ENCODE measurements at places on chromosomes 16 and 17.
A peak's percentile ranks its signal among the peaks of the same experiment; 100 is the strongest.

DNA sequence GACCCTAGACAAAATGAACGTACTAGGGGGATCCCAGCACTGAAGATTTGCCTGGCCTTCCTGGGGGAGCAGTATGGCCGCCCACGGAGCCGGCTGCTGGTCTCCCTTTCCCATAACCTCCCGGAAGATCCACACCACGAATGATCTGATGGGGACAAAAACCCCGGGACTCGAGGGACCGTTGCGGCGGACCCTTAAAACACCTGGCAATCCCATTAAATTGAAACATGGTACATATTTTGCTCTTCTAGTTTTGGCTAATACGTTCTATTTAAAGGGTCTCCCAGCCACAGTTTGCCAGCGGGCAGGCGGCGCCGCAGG lies 45.2 kb upstream of the LCMT1 start:
- DNase-seq = no peak

DNA sequence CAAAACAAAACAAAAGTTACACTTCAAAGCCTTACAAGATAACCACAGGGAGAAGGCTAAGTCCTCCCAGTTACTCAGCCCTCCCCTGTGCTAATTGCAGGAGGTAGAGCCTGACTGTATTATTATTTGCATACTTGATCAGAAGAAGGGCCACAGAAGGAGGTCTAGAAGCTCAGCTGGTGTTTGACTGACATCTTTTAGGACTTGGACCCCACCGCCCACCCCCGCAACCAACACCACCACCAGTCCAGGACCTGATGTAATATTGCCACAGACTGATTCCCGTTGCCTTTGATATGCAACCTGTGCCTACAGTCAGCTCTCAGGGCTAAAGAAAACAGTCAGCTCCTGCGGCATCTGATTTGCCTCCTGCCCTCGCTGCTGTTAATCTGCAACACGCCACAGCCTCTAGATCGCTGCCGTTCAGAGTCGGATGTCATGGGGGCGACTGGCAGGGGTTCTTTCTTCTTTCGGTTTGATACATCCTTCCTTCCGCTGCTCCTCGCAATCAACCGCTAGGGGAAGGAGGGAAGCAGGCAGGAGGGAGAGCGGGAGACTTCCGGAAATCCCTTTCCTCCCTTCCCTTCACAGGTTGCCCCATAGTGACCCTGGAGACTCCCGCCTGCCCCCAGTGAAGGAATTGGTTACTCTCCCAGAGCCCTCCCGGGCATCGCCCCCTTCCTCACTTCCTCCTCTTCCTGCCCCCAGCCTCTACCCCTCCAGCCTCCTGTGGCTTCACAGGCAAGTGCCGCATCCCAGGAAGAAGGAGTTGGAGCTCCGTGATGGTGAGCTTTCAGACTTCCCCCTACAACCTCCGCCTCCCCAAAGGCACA lies 90.5 kb upstream of the SOX9 start:
- no peak for DNase-seq

GRCh38 chr17:82705756-82706155 lies 7.3 kb upstream of the RAB40B start:
- DNase-seq = no peak

DNA sequence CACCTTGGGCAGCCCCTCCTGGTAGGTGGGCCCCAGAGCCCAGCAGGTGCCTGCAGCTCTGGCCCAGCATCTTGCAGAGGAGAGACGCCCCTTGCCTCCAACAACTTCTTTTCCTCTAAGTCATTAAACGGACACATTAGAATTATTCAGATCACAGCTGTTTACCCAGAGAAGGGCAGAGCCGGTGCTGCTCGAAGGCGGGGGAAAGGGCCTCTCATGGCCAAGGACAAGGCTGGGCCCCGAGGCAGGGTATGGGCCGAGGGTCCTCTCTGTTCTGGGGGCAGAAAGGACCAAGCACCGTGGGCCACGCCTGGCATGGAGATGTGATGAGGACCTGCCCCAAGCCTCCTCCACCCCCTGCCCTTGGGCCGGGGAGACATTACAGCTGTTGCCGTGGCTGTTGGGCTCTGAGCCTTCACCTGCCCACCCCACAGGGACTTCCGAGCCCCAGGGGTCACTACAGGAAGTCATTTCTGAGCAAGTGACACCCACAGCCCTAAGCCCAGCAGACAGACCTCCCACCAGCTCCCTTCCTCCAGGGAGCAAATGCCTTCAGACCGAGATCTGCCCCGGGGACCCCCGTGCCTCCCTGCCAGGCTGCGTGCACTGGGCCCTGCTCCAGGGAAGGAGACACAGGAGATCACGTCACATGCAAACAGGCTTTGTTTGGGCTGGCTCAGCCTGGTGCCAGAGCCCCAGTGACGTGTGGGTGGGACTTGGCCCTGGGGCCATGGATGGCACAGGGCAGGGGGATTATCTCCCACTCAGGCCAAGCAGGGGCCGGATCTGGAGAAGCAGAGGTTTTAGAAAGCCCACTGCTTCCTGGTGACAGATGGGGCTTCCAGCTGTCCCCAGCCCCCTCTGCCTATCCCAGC lies 699 bp upstream of the PVALEF start:
- DNase-seq = peak; percentile 99

GRCh38 chr16:66902648-66903543 lies 15.8 kb downstream of the CDH16 start:
- peak; percentile 50 for DNase-seq

- peak; percentile 81 for DNase-seq
Measured at GRCh38 chr17:73394512-73395450, 83.0 kb upstream of the CDC42EP4 start.

DNA sequence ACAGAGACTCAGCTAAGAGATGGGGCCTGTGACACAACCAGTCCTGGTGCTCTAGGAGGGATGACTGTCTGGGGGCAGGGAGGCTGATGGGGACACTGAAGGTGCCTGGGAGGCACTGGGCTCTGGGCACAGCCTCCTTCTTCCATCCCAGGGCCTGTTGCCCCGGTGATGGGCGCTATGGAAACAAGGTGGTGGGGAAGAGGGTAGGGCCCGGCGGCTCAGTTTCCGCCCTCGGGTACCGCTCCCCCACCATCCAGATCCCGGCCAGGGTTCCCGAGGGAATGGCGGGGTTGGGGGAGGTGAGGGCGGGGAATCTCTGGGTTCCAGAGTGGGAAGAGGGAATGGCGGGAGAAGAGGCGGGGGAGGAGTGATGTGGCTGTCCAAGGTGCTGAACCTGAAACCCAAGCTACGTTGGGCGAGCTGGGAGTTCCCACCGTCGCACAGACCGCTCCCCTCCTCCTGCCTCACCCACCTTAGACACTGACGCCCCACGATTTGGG lies 981 bp downstream of the KCNH4 start:
- peak; percentile 63 for DNase-seq

DNA sequence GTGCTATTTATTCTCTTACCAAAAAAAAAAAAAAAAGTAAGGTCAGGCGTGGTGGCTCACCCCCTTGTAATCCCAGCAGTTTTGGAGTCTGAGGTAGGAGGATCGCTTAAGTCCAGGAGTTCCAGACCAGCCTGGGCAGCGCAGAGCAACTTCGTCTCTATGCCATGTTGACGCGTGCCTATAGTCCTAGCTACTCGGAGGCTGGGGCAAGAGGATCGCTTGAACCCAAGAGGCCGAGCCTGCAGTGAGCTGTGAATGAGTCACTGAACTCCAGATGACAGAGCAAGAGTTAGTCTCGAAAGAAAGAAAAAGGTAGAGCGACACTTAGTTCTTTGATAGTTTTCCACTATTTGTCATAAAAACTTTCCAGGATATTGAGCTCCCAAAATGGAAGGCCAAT lies 1.4 kb upstream of the TENT4B start:
- DNase-seq = no peak

- DNase-seq = no peak
Measured at GRCh38 chr16:11168386-11169051, 87.5 kb downstream of the SOCS1 start.

DNA sequence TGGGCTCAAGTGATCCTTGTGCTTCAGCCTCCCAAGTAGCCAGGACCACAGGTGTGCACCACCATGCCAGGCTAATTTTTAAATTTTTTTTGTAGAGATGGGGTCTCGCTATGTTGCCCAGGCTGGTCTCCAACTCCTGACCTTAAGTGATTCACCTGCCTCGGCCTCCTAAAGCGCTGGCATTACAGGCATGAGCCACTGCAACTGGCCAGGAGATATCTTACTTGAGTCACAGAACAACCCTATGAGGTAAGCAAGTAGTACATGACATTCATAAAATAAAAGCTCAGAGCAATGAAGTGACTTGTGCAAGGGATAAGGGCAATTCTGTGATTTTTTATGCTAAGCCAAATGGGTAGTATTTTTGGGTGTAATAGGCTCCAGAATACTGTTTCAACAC lies 57.3 kb downstream of the CDC27 start:
- DNase-seq = no peak

DNA sequence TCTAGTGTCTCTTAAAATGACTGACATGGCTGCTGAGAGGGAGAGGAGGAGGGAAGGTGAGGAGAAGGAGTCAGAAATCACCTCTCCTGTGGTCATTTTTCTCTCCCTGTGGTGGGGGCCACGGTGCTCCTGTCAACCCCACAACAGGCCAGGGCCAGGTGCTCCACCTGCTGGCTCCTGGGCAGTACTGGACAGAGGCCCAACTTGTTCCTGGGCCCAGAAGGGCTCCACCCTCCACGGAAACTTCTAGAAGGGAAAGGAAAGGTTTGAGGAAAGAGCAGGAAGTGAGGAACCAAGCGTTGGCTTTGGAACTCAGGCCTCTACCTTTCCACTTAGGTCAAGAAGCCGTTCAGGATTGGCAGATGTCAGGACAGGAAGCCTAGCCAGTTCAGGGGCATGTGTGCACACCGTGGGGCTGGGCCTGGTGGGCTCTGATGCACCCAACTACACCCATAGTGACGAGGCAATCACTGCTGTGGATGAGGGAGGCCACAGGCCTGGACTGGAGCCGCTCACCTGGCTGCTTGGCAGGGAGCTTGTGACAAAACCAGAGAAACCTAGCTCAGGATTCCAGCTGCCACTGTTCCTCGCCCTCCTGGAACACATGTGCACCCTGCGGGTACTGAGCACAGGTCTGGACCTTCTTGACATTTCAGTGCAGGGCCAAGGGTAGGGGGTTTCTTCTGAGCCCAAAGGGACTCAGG lies 36.1 kb downstream of the WNT3 start:
- DNase-seq = peak; percentile 43

- peak; percentile 91 for DNase-seq
Measured at GRCh38 chr17:41695954-41696757, 7.5 kb downstream of the EIF1 start.

- DNase-seq = no peak
Measured at GRCh38 chr17:67210915-67211314, 34.1 kb downstream of the HELZ start.

- DNase-seq = no peak
Measured at GRCh38 chr17:65389426-65389825, 172.0 kb downstream of the AXIN2 start.

DNA sequence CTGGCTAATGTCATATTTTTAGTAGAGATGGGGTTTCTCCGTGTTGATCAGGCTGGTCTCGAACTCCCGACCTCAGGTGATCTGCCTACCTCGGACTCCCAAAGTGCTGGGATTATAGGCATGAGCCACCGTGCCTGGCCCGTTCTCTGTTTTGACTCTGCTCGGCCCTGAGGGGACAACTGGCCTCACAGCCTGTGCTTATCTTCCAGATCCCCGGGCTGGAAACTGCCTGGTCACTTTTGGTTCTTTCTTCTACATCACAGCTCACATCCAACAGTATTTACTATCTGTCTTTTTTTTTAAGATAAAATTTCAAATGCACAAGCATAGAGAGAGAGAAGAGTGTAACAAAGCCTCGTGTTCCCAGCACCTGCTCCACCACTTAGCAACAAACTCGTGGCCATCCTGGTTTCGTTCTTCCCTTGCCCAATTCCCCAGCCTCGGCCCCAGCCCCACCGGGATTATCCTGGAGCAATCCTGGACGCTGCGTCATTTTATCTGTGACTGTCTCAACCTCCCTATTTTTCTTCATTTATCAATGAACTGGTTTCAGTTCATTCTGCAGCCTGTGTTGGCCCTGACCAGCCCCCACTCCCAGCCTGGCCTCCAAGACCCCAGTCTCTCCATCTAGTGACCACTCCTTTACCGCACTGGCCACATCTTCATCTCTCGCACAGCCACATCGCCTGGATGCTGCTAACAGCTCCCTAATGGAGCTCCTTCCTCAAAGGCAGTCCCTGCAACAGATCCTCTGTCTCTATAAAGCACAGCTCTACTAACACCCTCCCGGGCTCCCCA lies 21.1 kb downstream of the PIMREG start:
- DNase-seq = no peak

DNA sequence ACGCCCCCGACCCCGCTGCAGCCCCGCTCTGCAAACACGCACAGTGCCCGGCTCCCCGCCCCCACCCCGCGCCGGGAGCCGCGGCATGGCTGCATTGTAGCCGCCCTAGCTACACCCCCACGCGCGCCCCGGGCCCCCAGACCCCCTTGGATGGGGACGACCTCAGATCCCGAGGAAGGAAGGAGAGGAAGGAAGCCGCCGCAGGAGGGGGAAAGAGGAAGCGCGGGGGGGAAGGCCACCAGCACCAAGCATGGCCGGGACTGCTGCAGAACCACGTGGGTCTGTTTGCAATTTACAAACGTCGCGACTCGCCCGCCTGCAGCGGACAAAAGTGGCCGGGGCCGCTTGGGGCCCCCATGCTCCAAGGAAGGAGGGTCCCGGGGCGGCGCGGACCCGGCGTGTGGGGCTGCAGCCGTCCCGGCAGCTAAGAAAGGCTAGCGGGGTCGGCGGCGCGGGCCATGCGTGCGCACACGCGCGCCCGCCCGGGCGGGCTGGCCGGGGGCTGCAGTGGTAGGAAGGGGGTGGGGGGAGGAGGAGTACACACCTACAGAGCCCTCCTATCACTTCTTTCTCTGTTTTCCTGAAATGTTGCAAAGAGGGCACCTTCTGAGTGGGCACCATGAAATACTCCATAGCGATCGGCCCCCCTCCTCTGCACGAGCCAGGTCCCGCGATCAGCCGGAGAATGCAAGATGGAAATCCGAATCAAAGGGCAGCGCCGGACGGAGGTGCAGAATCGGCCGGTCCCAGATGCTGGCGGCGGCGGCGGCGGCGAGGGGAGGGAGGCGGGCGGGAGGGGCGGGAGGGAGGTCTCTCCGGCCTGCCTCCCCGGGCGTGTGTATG lies 488 bp downstream of the TFAP4 start:
- DNase-seq = peak; percentile 47

DNA sequence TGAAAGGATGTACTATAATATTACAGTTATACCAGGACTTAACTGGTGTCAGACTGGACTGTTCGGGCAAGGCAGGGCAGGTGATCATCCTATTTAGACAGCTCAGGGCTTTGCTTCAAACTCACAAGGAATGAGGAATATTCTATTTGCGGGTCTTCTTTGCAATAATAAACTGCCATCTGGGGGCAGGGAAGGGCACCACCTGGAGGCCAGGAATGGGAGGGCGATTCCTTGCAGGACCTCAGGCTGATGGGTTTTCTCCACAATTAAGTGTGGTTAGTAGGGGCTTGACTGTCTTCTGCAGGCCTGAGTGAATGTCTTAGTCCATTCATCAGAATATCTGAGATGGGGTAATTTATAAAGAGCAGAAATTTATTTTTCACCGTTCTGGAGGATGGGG lies 424.1 kb downstream of the CA10 start:
- no peak for DNase-seq

DNA sequence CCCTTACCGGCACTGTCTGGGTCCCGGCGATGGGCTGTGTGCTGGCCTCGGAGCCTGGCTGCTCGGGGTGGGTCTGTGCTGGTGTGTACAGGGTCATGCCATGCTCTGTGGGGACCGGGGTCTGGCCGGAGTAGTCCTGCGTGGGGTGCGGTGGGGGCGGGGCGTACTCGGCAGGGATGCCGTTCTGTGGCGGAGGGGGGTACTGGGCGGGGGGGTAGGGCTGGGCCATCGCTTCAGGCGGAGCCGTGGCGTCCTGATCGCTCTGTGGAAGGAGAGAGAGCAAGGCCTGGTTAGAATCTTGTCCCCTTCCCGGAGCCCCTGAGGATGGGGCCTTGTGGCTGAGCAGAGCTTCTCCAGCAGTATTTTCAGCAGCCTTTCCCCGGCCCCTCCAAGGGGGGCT lies 40.9 kb downstream of the ENGASE start:
- no peak for DNase-seq
